Stimulated activated CD4-positive, alpha-beta T cell treated with anti-CD3 and anti-CD28 coated beads, Interleukin-4, amount 100 ng/mL, for 4 hours (primary cell): ENCODE measurements at places on chromosomes 1 and 21.

GRCh38 chr1:5504364-5504740, 487.9 kb downstream of the NPHP4 start:
- DNase-seq: no peak

DNA sequence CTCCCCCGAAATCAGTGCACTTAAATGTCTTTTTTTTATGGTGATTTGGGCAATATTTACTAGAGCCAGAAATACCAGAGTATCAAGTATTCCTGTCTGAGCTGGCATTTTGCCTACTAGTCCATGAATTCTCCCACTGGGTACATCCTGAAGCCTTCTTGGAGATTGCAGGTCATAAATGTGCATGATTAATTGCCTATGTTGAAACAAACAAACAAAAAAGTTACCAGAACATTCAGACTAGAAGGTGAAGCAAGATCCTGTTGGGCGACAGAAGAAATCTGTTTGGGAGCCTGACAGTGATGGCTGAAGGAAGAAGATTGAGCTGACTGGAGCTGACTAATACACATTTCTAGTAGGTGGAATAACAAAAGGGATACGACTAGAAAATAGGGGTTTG, 127.4 kb upstream of the NRIP1 start:
- DNase-seq: no peak

DNA sequence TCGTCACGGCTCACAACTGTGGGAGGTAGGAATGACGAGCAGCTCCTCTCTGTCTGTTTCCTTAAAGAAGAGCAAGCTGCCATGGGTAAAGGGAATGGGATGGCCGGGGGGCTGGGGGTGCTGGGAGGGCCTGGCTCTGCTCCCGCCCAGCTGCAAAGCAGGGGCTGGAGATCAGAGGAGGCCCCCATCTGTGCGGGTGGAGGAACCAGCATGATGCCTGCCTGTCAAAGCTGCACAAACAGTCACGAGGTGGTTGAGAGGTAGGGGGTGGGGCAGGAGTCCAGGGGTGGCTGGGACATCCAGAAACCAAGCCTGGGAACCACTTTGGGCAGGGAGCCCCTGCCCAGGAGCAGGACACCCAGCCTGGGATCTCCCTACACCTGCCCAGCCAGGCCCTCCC, 12.6 kb downstream of the SLC41A1 start:
- no peak for DNase-seq

GRCh38 chr1:42328916-42329496, 6.0 kb downstream of the FOXJ3 start:
- DNase-seq: no peak
